Testis (tissue), 5 donors: ENCODE measurements at places on chromosomes 3 and 15.

GRCh38 chr3:12472000-12472610, 12.2 kb upstream of the TSEN2 start:
- no peak for DNase-seq

GRCh38 chr3:64342940-64343688, 117.8 kb upstream of the PRICKLE2 start:
- no peak for DNase-seq

DNA sequence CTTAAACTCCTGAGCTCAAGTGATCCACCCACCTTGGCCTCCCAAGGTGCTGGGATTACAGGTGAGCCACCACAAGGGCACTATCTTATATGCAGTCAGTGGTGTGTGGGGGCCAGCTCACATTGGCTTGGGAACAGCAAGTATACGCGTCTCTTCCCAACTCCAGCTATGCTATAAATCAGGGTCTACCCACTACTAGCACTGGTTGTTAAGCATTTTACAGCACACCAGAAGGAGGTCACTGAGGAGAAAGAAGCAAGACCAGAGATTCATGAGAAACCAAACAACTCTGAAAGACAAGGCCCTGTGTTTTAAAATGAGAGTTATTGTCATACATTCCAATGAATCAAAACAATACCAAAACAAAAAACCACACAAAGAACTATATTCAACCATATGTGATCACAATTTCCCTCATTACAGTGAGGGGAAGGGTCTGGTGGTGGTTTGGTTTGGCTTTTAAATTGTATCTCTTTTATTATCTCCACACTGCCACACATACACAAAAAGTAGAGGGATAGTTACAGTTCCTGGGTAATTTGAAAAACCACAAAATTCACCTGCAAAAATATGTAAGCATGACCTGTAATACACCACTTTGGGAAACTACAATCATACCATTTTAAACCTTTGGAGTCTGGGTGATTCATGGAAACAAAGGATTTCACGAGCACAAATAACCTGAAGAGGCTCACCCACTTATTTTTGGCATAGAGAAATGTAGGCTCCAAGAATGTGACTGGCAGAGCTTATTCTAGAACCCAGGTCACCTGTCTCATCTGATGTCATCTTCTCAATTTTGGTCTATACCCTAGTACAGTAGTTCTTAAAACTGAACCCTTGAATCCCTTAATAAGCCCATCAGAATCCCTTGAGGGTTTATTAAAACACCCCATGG, 5.2 kb downstream of the MAGI1 start:
- no peak for DNase-seq

- no peak for DNase-seq
Measured at GRCh38 chr3:143578810-143579435, 269.3 kb downstream of the SLC9A9 start.

- DNase-seq: no peak
Measured at GRCh38 chr3:27467545-27467944, 16.6 kb downstream of the SLC4A7 start.
